ENCODE measurements at places on chromosomes 1 and 21.

- no peak for DNase-seq
Measured at GRCh38 chr1:30153743-30154449, 569.5 kb downstream of the MATN1 start.

DNA sequence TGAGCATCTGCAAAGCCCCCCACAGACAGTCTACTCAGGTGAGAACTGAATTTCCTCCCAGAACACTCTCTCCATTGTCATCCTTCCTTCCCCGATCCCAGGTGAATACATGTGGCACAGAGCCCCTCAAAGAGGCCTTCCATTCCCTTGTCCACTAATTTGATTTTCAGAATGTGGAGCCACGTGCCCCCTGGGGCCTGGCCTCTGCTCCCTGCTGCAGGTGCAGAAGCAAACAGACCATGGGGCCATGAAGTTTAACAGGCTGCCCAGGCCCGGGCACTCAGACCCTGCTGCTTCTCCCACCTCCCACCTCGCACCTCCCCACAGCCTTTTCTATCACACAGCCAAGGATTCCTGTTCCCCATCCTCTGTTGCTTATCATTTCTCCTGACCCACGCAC lies 243.8 kb upstream of the RAB4A start:
- no peak for DNase-seq

GRCh38 chr1:1758692-1759455 lies 19.4 kb downstream of the NADK start:
- DNase-seq = no peak

DNA sequence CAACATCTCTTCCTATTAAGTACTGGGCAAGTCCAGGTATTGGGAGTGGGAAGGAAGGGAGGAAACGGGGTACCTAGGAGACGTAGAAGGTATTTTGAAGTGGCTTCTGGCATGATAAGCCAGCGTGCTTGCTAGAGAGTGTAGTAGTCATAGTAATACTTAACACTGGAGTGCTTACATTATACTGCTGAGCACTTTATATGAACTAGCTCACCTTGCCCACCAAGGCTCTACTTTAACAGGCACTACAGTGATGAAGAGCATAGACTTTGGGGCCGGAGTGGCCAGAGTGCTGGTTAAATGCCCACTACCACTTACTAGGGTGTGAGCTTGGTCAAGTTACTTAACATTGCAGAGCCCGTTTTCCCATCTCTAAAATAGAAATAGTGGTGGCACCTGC lies 61.7 kb downstream of the ACP6 start:
- no peak for DNase-seq

DNA sequence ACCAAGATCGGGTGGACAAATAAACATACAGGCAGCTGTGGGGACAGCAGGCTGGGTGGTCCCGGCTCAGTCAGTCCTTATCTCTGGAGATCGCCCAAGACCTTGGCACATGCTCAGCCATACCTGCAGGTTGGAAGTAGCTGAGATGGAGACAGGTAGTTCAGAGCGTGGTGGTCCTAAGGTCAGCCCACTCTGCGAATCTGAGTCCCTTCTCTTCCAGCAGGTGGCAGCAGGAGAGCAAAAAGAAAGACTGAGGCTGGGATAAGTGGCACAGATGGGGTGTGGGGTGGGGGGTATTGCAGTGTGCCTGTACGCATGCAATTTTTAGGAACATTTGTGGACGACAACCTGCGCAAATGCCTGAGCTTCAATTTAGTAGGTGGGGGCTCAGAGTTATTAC lies 104.9 kb downstream of the TENT5C start:
- no peak for DNase-seq

- DNase-seq = no peak
Measured at GRCh38 chr1:160708118-160708517, 3.5 kb downstream of the CD48 start.

Measured in activated CD4-positive, alpha-beta T cell treated with anti-CD3 and anti-CD28 coated beads for 48 hours (primary cell).